ENCODE measurements at places on chromosomes 1 and 21.

- no peak for DNase-seq
Measured at GRCh38 chr21:45945066-45945867, 36.3 kb upstream of the COL6A1 start.

GRCh38 chr21:15330872-15331271 lies 266.1 kb upstream of the NRIP1 start:
- DNase-seq: no peak

DNA sequence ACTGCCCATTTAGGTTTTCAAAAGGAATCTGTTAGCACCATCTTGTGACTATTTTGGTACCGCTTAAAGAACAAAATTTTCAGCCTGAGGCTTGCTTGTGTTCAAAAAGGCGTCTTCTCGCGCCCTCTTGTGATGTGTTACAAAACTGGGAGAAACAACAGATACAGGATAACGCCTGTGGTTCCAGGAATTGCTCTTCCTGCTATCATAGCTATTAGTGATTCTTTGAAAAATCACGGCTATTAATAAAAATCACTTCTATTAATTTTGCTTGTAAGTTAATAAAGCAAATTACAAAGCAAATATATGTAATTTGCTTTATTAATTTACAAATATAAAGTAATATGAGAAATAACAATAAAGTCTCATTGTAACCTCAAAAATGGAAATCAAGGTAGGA lies 82.2 kb upstream of the ABCD3 start:
- DNase-seq: peak; percentile 11

GRCh38 chr1:240562111-240562590 lies 49.8 kb downstream of the GREM2 start:
- no peak for DNase-seq

DNA sequence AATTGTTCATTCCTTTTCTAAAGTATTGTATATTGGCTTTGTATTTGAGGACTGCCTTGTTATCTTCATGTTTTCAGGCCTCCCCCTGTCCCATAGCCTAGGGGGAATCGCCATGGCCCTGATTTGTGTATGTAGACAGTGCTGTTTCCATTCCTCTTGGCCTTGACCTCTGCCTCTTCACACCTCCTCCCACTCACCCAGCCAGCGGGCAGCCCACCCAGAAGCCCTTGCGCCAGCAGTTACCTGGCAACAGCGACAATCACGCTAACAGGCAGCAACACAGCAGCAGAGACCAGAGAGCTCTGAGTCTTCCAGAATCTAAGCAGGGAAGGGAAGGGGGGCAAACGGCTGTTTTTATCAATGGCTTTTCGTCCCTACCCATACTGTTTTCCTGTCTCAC lies 50.0 kb upstream of the NPL start:
- no peak for DNase-seq

GRCh38 chr1:186079084-186079684 lies 295.9 kb downstream of the TPR start:
- DNase-seq: no peak

DNA sequence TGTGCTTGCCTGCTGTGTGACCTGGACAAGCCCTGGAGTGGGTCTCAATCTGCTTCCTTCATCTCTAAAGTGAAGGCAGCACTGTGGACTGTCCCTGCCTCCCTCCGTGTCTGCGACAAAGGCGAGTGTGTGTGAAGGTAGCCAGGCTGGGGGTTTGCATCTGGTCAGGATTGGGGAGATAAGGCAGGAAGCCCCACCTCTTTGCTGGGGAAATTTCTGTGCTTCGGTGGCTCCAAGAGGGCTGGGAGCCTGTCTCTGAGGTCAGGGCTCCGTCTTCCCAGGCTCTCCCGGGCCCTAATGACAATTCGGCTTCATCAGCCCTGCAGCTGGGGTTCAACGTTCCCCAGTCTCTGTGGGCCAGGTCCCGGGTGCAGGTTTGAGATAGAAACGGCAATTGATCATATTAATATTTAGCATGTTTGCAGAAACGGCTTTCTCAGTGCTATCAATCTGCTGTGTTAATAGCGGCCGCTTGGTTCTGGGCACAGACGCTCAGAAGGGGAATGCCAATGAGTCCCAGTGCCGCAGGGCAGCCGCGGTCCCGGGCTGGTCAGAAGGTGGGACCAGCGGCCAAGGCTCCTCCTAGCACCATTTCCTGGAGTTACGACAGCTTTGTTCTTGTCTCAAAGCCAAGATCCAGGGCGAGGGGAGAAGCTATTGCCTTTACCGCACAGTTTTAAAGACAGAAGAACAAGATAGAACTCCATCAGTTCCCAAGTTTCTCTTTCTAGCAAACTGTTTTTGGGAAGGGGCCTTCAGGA lies 105.7 kb downstream of the PRDM16 start:
- DNase-seq: no peak

Data from CD4-positive, alpha-beta T cell treated with Interleukin-2 at 100 ng/mL for 4 hours (primary cell).